ENCODE measurements at places on chromosomes 1 and 21.

DNA sequence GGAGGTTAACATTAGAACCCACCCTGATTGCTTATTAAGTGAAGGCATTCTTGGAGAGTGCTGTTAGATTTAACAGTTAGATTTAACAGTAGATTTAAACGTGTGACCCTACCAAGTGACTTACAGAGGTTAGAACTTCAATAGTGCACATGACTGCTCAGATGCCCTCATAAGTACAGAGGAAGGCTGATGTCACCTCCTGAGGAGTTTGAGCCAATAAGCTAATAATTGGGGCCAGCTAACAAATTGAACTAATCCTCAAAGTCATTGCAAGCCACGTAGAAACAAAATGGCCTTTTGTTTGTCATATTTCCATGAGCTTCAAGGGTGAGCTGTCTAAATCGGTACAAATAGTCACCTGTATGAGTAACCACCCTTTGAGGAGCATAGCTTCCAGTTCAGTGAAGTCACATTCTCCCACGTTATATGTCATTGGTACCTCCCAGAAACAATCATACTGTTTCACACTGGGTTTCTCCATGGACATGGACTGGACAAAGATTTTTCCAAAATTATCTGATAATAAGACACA lies 11.7 kb downstream of the AVPR1B start:
- H3K27me3 ChIP-seq: no peaks in the 10 kb centered on the region
- H3K27ac ChIP-seq: no peak overlapping the region
- no peaks in the 10 kb centered on the region for H3K36me3 ChIP-seq

- H3K27me3 ChIP-seq: no peaks in the 10 kb centered on the region
- no peaks in the 10 kb centered on the region for H3K36me3 ChIP-seq
- no peak for DNase-seq
- no peak overlapping the region for H3K27ac ChIP-seq
- H3K4me1 ChIP-seq: peaks cover 22% of the 10 kb centered on the region
Observed at GRCh38 chr1:212981571-212982328, 31.4 kb downstream of the VASH2 start.

DNA sequence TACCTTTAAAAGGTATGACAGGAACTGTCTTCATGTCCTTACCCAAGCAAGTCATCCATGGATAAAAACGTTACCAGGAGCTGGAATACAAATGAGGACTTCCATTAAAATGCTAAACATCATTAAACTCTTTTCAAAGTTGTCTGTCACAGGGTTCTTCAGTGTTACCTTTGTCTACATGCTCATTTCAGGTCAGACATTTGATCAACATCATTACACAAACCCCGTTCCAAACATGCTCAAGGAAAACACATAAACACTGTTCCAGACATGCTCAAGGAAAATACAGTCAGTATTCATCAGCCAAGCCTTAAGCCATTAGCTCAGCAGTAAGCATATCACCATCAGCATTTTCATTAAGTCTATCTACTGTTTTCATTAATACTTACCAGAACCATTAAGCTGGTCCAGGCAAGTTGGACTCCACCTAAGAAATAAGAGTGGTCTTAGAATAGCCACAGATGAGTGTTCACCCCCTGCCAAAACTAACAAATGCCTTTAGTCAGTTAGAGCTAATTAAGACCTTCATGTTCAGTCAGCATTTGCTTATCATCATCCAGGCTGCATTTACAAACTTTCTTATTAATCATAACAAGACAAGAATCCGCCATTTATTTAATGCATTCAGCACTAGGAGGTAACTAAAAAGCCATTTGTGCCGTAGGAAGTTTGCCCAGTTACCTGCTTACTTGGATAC lies 2.2 kb downstream of the GAS5 start:
- H3K36me3 ChIP-seq: peaks cover 27% of the 10 kb centered on the region
- DNase-seq: no peak
- peaks cover 14% of the 10 kb centered on the region for H3K4me1 ChIP-seq
- no peak overlapping the region for H3K27ac ChIP-seq

GRCh38 chr1:196367838-196368237 lies 240.4 kb downstream of the KCNT2 start:
- H3K4me1 ChIP-seq: no peaks in the 10 kb centered on the region
- no peak for DNase-seq
- H3K27me3 ChIP-seq: no peaks in the 10 kb centered on the region
- H3K4me3 ChIP-seq: no peak overlapping the region
- no peak overlapping the region for H3K27ac ChIP-seq

- H3K4me1 ChIP-seq: no peaks in the 10 kb centered on the region
- H3K27me3 ChIP-seq: no peaks in the 10 kb centered on the region
- DNase-seq: no peak
- no peak overlapping the region for H3K27ac ChIP-seq
- H3K36me3 ChIP-seq: peaks cover 31% of the 10 kb centered on the region
Observed at GRCh38 chr1:227654858-227655752, 80.0 kb downstream of the JMJD4 start.

DNA sequence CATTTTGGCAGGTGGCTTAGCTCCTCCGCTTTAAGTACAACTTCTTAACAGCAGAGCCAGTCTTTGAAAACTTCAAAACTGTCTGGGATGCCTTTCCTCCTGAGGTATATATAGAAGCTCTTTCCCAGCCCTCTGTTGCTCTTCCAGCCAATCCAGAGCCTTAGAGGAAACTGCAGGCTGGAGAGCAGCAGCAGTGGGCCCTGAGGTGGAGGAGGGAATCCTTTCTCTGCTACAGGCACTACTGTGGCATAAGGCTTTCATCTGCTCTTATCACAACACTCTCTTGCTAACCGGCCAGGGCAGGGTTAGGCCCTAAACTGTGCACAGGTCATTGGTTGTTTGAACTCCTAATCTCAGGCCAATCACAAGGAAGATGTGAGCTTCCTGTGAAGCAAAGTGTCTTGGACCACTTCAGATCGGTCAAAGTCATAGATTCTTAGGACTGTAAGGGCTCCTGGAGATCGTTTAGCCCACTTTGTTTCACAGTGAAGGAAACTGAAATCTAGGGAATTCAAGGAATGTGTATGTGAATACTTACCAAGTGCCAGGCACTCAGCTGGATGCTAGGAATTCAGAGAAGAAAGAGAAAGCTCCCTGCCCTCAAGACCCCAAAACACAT lies at the start of gene RGS5:
TSS of gene RGS5 (minus strand) at position 84 of the 619 bp plus-strand sequence. CDS start at position 3, 81 bp downstream.
- H3K27me3 ChIP-seq: no peaks in the 10 kb centered on the region
- H3K4me3 ChIP-seq: peak within 1 kb of the TSS; percentile 81
- peaks cover 34% of the 10 kb centered on the region for H3K4me1 ChIP-seq
- no peak for DNase-seq

DNA sequence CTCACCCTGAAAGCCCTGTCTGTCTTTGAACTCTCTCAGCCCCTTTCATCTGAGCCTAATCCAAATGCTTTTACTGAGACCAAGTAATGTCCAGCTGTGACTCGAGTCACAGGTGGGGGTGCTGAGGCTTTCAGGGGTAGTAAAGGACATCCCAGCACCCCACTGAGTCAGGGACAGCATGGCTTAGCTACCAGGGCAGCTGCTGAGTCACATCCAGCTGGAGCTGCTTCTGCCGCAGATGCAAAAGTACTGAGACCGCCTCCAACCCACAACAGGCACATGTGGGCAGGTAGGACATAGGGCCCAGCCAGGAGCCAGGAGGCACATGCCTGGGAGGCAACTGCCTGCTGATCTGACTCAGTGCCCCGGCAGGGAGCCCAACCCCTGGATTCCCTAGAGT lies 6.7 kb upstream of the VSIG8 start:
- no peak overlapping the region for H3K27ac ChIP-seq
- DNase-seq: no peak
- H3K4me3 ChIP-seq: no peak overlapping the region
- H3K27me3 ChIP-seq: no peaks in the 10 kb centered on the region

GRCh38 chr1:54650417-54650816 lies 8.8 kb downstream of the MROH7 start:
- no peak overlapping the region for H3K4me3 ChIP-seq
- no peaks in the 10 kb centered on the region for H3K36me3 ChIP-seq
- no peak for DNase-seq
- H3K27ac ChIP-seq: no peak overlapping the region

GRCh38 chr1:228684607-228685006 lies 50.7 kb upstream of the RHOU start:
- peak overlapping the region; percentile 46 for H3K4me3 ChIP-seq
- no peaks in the 10 kb centered on the region for H3K27me3 ChIP-seq
- H3K36me3 ChIP-seq: no peaks in the 10 kb centered on the region
- DNase-seq: no peak
- H3K4me1 ChIP-seq: peaks cover 5% of the 10 kb centered on the region

DNA sequence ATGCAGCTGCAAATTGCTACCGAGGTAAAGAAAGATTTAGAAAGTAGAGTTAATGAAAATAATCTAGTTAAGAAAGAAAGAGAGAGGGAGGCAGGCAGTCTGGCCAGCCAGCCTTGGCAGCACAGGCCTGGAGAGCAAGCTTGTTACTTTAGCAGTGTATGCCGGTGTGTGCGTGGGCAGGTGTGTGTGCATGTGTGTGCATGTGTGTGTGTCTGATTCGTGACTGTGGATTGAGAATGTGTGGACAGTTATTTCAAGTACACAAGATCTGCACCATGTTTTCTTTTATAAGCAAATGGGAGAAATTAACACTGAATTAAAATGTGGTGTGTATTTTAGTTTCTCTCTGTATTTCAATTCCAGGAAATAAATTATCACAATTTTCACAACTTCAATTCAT lies 211.6 kb downstream of the DSCAM start:
- no peaks in the 10 kb centered on the region for H3K27me3 ChIP-seq
- H3K36me3 ChIP-seq: no peaks in the 10 kb centered on the region
- no peaks in the 10 kb centered on the region for H3K4me1 ChIP-seq
- no peak for DNase-seq
- no peak overlapping the region for H3K27ac ChIP-seq
- no peak overlapping the region for H3K4me3 ChIP-seq

GRCh38 chr1:164228928-164229327 lies 330.1 kb upstream of the PBX1 start:
- no peak overlapping the region for H3K4me3 ChIP-seq
- H3K27me3 ChIP-seq: no peaks in the 10 kb centered on the region
- H3K4me1 ChIP-seq: peaks cover 3% of the 10 kb centered on the region
- H3K36me3 ChIP-seq: no peaks in the 10 kb centered on the region
- DNase-seq: no peak

DNA sequence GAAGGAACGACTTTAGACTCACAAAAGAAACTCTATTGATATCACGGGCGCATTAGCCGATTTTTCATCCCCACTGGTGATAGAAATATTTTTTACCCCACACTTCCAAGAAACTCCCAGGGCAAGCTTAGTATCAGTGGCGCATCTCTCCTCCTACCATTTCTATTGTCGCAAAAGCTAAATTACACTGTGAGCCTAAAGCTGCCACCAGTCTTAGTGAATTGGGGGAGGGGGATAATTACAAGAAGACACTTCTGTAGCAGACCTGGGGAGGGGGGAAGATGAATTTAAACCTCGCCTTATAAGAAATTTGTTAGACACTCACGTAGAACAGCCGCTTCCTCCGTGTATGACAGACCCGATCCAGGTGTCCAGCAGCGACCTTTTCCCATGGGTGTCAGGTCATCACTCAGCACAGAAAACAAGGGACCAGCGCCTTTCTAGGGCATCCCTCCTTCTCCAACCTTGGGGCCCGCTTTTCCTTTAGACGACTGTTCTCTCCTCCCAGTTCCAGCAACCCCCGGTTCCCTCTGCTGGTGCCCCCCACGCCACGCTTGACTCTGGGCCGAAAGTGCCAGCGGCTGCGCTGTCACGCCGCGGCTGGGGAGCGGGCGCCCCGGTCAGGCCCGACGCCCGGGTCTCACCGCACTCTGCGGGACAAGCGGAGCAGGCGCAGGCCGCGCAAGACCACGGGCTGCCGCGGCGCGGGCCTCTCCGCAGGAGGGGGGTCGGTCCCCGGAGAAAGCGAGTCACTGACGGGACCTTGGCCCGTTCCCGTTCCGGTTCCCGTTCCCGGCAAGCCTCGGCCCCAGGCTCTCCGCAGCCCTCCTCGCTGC lies 821 bp downstream of the PHC2 start:
- DNase-seq: no peak
- H3K4me3 ChIP-seq: peak overlapping the region; percentile 87
- H3K27ac ChIP-seq: no peak overlapping the region
- H3K4me1 ChIP-seq: peaks cover 20% of the 10 kb centered on the region
- H3K36me3 ChIP-seq: no peaks in the 10 kb centered on the region
- H3K27me3 ChIP-seq: no peaks in the 10 kb centered on the region

DNA sequence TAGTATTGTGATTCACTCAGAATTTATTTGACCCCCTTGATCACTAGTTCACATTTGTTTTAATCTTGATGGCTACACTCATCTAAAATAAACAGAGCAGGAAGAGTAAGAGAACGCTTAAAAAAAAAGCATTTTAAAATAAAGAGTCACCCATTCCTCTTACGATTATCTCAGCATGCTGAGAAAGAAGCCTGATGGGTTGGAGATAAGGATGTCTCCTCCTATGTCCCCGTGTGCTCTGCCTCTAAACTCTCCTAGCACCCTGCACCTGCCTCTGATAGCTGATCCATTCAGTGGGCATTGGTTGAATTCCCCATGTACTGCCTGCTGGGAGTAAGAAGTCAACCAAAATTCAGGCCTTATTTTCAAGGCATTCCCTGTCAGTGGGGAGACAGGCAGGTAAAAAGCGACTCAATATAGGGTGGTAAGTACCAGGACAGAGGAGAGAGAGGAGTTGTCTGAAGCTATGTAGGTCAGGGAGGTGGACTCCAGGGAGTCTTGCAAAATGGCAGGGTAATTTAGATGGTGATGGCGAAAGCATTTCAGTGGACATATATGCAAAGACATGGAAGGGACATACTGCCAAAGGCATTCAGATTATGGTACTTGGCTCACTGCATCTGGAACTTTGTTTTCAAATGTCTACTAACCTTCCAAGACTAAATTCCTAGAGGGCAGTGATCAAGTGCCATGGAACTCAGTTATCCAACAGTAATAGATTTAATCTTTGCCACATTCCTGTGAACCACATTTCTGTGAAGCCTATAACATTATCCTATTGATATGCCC lies 18.4 kb downstream of the ELAVL4 start:
- no peak for DNase-seq
- no peaks in the 10 kb centered on the region for H3K4me1 ChIP-seq
- H3K4me3 ChIP-seq: no peak overlapping the region
- H3K36me3 ChIP-seq: no peaks in the 10 kb centered on the region
- no peaks in the 10 kb centered on the region for H3K27me3 ChIP-seq
